ENCODE measurements at places on chromosomes 1 and 21. TPM values are rescaled to one million over a fixed set of nuclear protein-coding genes. Genes with fewer than 3 reads are reported as not detected.

RAB3GAP2 gene
- 52.7 TPM for total RNA-seq

LRRC7 gene
- total RNA-seq, result not detected

KRTAP19-3 gene
- total RNA-seq, result not detected

DPM3 gene
- 42.9 TPM for total RNA-seq
